ENCODE measurements at places on chromosomes 3 and 15.

- DNase-seq, result no peak
Observed at GRCh38 chr3:138371070-138371965, 22.9 kb downstream of the MRAS start.

- no peak for DNase-seq
Observed at GRCh38 chr15:101044625-101045235, 125.6 kb downstream of the LRRK1 start.

GRCh38 chr15:90230610-90231009, 3.1 kb downstream of the CIB1 start:
- no peak for DNase-seq

GRCh38 chr15:38002883-38003477, 68.5 kb downstream of the TMCO5A start:
- no peak for DNase-seq

DNA sequence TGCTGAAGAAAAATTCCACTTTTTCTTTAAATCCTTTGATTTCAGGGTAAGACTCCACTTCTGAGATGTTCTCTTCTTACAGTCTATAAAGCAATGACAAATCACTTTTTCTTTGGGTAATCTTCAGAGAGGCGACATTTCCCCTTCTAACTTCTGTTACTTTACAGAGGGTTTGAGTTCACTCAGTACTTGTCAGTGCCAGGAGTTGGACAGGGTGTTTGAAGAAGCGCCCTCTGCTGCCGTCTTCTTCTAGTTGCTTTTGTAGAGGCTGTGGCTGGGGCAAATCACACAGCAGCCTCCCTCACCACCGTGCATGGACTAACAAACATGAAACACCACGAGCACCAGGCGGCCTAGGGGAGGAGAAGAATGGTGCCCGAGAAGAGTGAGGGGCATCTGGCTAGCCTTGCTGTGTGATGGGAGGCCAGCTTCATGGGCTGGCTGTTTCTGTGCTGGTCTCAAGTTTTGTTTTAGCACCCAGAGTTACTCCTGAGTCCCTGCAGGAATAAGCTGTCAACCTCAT, at the start of gene CD80:
TSS of gene CD80 (minus strand) at position 174 of the 523 bp plus-strand sequence. CDS start 1,886 bp downstream, outside the sequence.
- DNase-seq, result peak; percentile 13

GRCh38 chr15:25171111-25171811, 216.5 kb downstream of the SNRPN start:
- no peak for DNase-seq

DNA sequence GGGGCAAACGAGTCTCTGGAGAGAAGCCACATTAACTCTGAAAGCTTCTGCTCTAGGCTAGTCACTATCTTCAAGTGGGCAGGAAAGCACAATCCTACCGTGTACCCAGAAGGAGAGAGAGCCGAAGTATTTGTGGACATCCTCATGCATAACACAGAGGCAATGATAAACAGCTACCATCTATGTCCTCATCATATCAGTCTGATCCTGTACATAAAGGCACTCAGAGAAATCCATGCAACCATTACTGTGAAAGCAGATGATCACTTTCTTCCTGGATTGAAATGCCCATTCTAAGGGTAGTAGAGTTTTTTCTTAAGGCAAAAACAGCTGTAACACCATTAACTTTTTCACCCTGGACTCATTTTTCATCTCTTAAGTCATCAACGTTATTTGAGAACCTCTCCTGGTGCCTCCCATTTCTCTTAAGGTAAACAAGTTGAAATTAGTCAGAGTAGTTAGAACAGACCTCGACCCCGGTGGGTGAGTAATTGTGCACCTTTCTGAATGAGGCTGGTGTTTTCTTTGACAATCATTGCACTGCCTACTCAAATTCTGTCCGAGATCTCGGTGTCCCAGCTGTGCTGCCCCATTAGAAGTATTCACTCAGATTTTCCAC, 327.4 kb downstream of the SHQ1 start:
- DNase-seq, result no peak

- DNase-seq, result no peak
Observed at GRCh38 chr3:189297932-189298331, 126.2 kb downstream of the TPRG1 start.

DNA sequence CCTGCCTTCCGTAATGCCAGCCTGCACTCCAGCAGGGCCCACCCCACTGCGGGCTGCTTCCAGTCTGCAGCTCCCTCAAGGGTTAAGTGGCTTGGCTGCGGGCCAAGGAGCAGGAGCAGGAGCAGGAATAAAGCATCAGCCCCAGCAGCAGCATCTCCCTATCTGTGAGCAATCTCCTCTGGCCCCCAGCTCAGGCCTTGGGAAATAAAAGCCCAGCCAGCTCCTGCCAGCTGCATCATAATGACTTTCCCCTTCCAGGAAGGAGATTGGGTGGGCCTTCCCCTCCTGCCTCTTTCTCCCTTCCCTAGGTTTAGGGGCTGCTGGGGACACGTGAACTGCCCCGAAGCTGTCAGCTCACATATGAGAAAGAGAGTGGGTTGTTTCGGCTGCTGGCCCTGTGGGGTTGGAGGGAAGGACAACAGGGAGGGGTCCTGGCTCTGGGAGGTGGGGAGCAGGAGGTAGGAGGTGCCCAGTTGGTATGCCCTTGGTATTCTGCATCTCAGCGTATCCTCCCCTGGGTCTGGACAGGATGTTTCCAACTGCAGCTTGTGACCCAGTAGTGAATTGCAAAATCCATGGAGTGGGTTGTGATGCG, 34.6 kb upstream of the FGD5 start:
- no peak for DNase-seq

- DNase-seq, result no peak
Observed at GRCh38 chr3:88416436-88416835, 266.7 kb downstream of the C3orf38 start.

- peak; percentile 25 for DNase-seq
Observed at GRCh38 chr3:58009026-58009748, 965 bp downstream of the FLNB start.

DNA sequence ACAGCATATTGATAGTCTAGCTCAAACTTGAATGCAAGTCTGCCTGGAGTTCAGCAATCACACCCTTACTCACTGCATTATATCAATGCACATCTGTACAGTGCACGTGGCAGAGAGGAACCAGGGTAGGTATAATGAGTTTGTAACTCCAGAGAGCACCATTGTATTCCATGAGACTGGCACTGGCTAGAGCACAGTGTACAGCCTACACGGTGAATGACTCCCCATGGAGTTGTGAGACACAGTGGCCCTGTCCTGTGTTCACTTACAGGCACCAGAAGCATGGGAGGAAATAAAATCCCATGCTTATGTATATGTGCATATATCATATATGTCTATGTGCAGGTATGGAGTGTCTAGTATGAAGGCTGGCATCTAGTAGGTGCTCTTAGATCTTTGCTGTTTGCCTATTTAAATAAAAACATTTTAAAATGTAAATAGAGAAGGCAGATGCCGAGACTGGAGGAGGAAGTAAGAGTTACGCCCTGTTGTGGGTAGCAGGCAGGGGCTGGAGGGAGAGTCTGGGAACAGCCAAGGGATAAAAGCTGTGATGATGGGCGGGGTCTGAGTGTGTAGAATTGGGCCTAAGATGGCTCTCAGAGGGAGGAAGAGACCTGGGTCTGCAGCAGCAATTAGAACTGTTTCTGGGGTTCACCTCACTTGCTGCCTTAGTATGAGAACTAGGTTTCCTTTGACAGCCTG, 360.7 kb upstream of the ICE2 start:
- DNase-seq, result no peak

DNA sequence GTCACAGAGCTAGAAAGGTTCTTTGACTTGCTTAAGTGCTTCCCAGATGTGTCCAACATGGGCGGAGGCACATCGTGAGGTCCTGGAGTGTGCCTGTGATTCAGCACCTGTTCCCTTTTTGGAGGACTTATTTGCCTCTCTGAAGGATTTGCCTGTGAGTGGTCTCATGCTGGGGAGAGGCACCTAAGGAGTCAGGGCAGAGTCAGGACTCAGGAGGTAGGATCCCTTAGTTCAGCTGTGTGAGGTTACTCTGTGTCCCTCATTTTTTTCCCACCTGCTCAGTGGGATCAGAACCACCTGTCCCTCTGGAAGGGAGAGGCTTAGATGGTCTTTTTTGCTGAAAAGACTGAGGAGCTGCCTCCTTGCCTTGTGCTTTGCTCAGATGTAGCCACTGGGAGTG, 3.0 kb downstream of the ZNF589 start:
- no peak for DNase-seq

GRCh38 chr3:36393563-36393962, 13.3 kb downstream of the STAC start:
- no peak for DNase-seq

GRCh38 chr15:64857421-64857820, 15.7 kb downstream of the PLEKHO2 start:
- no peak for DNase-seq

Data from activated T-cell treated with anti-CD3 and anti-CD28 coated beads for 1 hour (primary cell).